GM23248 (cell line): ENCODE measurements at places on chromosomes 2 and 18. TPM values are rescaled to one million over a fixed set of nuclear protein-coding genes. Genes with fewer than 3 reads are reported as not detected.

Gene LPIN2
- 19.5 and 19.8 TPM in 2 replicates for polyA plus RNA-seq

Gene FN1
- 19,771 and 20,647 TPM in 2 replicates for polyA plus RNA-seq

Gene NTSR2
- not detected in 2 replicates for polyA plus RNA-seq

Gene ANKRD30B
- not detected in 2 replicates for polyA plus RNA-seq

Gene HOXD9
- polyA plus RNA-seq = 5.7 and 7.2 TPM in 2 replicates

Gene TWIST2
- polyA plus RNA-seq = 248 and 253 TPM in 2 replicates

Gene COL4A3
- 0.18 and 0.70 TPM in 2 replicates for polyA plus RNA-seq

Gene CPO
- 0.20 TPM in 1 of 2 replicates, not detected in the other for polyA plus RNA-seq

Gene HOXD3
- polyA plus RNA-seq = 1.9 and 2.3 TPM in 2 replicates

Gene RELCH
- 7.9 and 8.6 TPM in 2 replicates for polyA plus RNA-seq

Gene SMPD4
- 37.1 and 37.4 TPM in 2 replicates for polyA plus RNA-seq

Gene KIAA2012
- polyA plus RNA-seq = 0.13 and 0.18 TPM in 2 replicates

Gene ASXL3
- polyA plus RNA-seq = not detected in 2 replicates

DNA sequence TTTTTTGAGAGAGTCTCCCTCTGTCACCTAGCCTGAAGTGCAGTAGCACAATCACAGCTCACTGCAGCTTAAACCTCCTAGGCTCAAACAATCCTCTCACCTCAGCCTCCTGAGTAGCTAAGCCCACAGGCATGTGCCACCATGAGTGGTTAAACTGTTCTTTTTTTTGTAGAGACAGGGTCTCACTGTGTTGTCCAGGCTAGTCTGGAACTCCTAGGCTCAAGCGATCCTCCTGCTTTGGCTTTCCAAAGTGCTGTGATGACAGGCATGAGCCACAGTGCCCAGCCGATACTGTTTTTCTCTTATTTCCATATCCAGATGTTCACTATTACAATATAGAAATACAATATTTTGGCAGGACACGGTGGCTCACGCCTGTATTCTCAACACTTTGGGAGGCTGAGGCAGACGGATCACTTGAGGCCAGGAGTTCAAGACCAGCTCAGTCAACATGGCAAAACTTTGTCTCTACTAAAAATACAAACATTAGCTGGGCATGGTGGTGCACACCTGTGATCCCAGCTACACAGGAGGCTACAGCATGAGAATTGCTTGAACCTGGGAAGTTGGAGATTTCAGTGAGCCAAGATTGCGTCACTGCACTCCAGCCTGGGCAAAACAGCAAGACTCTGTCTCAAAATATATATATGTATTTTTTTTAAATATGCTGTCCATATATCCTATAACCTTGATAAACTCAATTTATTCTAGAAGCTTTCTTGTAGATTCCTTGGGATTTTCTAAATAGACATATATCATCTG is 24.7 kb downstream of the WDR33 start:
- DNase-seq = no peak

- DNase-seq = no peak
Measured at GRCh38 chr2:130796290-130796689, 40.4 kb upstream of the ARHGEF4 start.

- peak; percentile 7 for DNase-seq
Measured at GRCh38 chr2:118095610-118096009, 7.3 kb downstream of the INSIG2 start.

DNA sequence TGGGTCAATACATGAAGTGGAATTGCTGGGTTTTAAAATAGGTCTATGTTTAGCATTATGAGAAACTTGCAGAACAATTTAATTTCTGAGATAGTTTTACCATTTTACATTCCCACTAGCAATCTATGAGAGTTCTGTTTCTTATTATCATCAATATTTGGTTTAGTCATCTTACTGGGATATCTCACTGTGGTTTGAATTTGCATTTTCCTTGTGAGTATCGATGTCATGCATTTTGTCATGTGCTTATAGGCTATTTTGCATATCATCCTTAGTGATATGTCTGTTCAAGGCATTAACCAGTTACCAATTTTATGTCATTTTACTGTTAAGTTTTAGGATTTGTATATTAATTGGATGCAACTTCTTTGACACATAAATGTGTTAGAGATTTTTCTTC is 204.4 kb downstream of the MCFD2 start:
- peak; percentile 38 for DNase-seq

DNA sequence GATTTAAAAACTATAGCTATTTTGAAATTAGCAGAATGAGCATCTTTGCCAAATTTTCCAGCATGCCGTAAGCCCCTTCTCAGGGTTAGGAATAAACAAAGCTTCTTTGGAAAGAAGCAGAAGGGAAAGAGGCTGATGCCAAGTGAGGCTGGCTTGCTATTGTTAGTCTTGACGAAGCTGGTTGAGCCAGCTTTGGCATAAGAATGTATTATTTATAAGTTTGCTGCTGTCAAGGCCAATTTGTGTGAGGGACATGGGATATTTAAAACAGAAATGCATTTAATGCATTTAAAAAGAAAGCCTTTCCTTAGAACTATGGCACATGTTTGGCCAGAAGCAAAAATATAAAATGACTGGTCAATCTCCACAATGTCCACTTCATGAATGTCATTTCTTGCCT is 52.5 kb upstream of the TTN start:
- no peak for DNase-seq

- no peak for DNase-seq
Measured at GRCh38 chr18:8695932-8696517, 9.3 kb upstream of the MTCL1 start.

DNA sequence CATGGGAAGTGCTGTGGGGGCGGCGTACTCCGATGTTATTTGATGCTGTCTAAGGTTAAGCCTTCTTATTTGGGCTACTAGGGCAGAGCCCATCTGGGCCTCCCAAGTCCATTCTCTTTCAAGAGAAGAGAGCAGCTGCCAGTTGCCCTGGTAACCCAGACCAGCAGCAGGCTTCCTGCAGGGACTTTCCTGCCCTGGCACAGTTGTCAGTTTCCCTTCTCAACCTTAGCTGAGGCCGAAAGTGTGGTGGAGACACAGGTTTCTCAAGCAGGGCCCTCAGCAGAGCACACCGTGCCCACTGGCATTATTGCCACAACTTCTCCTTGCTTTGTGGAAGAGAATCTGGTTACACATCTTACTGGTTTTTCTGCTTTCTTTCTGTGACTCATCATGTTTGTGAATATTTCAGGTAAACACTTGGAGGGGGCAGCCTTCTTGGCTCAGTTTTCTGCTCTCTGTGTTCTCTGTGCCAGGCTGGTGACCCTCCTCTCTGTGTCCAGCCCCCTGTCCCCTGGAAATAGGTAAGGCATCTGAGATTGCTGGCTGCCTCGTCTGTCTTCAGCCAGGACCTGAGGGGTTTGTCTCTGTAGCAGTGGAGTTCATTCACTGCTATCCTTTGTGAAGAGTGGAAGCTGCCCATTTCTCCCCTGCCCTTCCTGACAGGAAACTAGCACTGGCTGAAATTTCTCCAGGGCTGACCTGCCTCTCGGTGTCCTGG is 111.0 kb downstream of the B3GNT2 start:
- no peak for DNase-seq

DNA sequence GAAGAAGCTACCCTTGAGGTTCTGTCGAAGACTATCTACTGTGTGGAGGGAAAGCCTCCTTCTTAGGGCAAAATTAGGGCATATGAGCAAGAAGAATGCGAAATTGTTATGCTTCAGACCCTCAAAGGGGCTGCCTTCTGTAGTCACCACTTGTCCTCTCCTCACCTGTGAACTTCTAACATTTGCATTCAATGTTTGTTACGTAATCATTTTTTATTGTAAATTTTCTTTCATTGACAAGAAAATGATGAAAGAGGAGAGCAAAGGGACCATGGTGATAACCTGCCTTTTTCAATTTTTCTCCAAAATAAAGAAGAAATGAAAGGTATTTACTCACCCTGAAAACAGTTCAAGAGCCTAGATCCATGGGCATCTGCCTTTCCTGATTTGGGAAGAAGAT is 193.0 kb downstream of the SP3 start:
- no peak for DNase-seq

DNA sequence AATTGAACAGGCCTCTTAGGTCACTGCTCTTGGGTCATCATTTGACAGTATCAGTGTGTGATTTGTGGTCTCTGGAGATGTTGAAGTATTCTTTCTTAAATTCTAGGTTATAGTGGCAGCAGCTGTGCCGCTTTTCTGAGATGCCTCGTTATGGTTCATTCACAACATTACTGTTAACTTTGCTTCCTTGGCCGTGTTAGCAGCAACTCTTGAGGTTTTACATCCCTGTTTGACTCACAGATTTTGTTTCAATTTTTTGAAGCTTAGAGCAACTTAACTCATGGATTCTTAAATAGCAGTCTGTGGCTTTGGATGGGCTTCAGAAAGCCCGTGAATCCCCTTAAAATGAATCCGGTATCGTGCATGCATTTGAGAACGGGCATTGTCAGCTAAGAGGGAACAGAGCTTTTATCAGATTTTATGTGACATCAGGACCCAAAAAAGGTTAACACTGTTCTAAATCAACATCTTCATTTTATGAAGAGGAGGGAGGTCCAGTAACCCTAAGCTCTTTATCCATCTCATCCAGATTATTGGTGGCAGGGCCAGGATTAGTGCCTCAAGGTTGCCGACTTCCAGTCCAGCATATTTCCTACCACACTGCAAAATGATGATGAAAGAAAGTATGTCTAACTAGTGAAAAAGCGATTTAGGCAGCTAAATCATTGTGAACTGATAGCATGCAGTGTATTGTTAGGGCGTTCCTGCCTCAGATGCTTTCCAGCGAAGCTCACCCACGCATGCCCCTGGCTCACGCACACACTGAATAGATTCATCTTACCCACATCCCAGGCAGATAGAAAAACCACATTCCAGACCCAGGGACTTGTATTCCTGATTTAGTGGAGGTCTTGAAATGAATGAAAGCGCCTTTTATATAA is 5.1 kb downstream of the TRIB2 start:
- no peak for DNase-seq

DNA sequence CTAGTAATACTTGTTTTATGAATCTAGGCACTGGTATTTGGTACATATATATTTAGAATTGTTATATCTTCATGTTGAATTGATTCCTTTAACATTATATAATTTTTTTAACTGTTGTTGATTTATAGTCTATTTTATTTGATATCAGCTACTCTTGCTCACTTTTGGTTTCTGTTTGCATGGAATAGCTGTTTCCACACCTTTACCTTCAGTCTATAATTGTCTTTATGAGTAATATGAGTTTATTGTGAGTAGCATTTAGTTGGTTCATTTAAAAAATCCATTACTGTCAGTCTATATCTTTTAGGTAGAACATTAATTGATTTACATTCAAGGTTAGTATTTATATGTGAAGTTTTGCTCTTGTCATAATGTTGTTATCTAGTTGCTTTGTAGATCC is 58.6 kb downstream of the SMCHD1 start:
- no peak for DNase-seq

- no peak for DNase-seq
Measured at GRCh38 chr2:109231996-109232705, 103.1 kb downstream of the SH3RF3 start.

- DNase-seq = no peak
Measured at GRCh38 chr18:55406451-55406991, 181.5 kb downstream of the TCF4 start.

- DNase-seq = peak; percentile 41
Measured at GRCh38 chr18:24395049-24395795, 2.4 kb downstream of the OSBPL1A start.

- DNase-seq = no peak
Measured at GRCh38 chr18:4198956-4199355, 256.2 kb downstream of the DLGAP1 start.

GRCh38 chr2:138237667-138238384 is 263.7 kb upstream of the SPOPL start:
- no peak for DNase-seq

DNA sequence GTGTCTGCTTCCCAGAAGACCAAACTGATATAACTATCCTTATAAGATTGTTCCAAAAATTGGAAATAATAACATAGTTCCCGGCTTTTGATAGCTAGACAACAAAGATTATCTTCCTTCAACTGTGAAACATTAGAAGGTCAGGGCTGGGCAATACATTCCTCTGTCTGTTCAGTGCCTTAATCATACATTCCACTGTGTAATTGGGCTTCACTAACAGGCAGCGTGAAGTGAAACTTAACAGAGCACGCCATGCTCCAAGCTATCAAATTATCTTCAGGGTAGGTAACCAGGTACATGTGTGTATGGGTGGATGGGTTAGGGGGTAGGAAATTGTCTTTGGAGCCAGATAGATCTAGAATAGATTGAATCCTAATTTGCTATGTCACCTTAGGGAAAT is 23.5 kb upstream of the ARL5A start:
- peak; percentile 40 for DNase-seq

DNA sequence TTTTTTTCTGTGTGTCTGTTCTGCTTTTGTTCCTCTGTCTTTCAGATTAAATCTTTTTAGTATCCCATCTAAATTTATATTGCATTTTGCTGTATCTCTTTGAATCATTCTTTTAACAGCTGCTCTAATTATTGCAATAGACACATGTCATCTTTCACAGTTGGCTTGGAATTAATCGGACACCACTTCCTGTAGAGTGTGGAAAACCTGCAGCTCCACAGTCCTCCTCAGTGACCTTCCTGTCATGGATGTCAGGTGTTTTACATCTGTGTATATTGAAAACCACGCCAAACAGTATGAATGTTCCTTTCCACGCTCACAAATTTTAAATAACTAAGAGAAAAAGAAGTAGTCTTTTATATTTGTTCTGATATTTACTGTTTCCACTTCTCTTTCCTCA is 135.3 kb downstream of the PXDN start:
- no peak for DNase-seq

DNA sequence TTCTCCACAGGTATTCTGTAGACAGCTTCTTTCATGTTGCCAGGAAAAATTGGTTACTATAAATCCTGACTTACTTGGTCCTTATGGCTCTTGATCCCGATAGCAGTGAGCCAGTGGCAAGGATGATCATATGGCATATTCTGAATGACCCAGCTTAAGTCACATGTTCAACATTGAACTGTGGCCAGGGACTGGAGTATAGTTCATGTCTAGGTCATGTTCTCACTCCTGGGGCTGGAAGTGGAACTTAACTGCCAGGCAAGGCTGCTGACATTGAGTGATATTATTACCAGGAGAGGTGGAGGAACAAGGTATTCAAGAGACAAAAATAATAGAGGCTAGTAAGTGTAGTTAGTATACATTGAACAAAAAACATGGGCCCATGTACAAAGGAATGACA is 26.2 kb downstream of the R3HDM1 start:
- no peak for DNase-seq

DNA sequence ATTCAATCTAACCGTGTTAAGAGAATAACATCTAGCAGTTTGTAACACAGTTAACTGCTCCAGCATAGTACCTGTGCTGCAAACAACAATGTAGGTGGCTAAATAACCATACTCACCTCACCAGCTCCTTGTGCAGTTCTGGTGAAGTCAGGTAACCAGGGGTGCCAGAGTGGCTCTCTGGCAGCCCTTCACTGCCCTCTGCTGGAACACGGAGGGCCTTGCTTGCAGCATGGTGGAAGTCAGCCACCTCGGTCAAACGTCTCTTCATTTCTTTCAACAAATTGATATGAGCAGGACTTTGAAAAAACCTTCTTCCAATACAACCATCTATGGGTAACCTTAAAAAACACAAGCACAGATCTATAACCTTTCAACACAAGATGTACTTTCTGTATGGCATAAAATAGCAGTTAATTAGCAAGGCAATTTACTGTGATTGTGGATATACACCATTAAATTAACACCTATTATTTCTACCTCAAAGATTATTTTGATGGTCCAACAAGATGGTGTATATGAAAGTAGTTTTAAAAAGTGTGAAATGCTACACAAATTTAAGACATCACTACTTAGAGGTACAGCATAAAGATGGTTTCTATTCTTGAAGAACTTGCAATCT is 56.6 kb downstream of the EPG5 start:
- DNase-seq = peak; percentile 68
